Progenitor cell of endocrine pancreas (in vitro differentiated cells): ENCODE measurements at places on chromosomes 6 and 20. TPM values are rescaled to one million over a fixed set of nuclear protein-coding genes. Genes with fewer than 3 reads are reported as not detected.

SLC44A4 gene
- total RNA-seq = 17.5 and 19.1 TPM in 2 replicates

CCN5 gene
- total RNA-seq = not detected in 2 replicates

COL21A1 gene
- total RNA-seq = 16.8 and 20.5 TPM in 2 replicates

GMDS gene
- 17.2 and 19.0 TPM in 2 replicates for total RNA-seq

GRCh38 chr6:111813237-111813636 is 60.0 kb downstream of the FYN start:
- DNase-seq = no peak

- no peak for DNase-seq
These were observed 78.3 kb downstream of the SNX5 start for GRCh38 chr20:17890330-17890729.

- DNase-seq = no peak
These were observed 15.7 kb downstream of the FOXQ1 start for GRCh38 chr6:1327630-1328029.

- no peak for DNase-seq
These were observed 207.7 kb upstream of the JARID2 start for GRCh38 chr6:15038013-15038791.

DNA sequence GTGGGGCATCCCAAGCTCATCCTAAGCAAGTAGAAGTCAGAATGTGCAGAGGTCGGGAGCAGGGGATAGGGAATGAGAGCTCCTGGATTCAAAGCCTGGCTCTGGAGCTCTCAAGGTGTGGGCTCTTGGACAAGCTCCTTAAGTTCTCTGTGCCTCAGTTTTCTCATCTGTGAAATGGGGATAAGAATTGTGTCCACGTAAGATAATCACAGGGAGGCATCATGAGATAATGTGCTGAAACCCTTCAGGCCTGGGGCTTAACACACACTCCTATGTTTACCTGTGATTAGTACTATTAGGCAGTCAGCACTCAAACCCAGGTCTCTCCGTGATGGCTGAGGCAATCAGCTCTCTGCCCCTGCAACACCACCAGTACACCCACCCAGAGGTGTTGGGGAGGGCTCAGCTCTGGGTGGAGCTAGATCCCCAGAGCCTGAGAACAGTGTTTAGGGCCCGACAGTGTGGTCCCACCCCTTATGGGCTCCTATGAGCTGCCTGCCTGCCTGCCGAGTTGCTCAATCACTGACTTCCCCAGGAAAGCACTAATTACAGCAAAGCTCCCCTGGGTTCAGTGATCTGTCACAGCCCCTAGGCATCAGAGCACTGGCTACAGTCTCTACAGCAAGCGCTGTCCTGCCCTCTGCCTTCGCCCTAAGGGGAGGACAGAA is 6.3 kb upstream of the SIRPA start:
- DNase-seq = no peak

DNA sequence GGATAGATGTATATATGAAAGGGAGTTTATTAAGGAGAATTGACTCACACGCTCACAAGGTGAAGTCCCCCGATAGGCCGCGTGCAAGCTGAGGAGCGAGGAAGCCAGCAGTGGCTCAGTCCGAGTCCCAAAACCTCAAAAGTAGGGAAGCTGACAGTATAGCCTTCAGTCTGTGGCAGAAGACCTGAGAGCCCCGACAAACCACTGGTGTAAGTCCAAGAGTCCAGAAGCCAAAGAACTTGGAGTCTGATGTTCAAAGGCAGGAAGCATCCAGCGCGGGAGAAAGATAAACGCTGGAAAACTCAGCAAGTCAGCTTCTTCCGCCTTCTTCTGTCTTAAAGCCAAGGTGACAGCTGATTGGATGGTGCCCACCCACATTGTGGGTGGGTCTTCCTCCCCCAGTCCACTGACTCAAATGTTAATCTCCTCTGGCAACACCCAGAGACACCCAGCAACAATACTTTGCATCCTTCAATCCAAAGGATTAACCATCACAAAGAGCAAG is 102.6 kb upstream of the GJE1 start:
- DNase-seq = no peak

SOX12 gene
- total RNA-seq = 54.8 and 59.0 TPM in 2 replicates

GRCh38 chr6:130282234-130282995 is 59.7 kb upstream of the SAMD3 start:
- DNase-seq = no peak

GRCh38 chr20:63509088-63509564 is 10.2 kb upstream of the EEF1A2 start:
- no peak for DNase-seq

DNA sequence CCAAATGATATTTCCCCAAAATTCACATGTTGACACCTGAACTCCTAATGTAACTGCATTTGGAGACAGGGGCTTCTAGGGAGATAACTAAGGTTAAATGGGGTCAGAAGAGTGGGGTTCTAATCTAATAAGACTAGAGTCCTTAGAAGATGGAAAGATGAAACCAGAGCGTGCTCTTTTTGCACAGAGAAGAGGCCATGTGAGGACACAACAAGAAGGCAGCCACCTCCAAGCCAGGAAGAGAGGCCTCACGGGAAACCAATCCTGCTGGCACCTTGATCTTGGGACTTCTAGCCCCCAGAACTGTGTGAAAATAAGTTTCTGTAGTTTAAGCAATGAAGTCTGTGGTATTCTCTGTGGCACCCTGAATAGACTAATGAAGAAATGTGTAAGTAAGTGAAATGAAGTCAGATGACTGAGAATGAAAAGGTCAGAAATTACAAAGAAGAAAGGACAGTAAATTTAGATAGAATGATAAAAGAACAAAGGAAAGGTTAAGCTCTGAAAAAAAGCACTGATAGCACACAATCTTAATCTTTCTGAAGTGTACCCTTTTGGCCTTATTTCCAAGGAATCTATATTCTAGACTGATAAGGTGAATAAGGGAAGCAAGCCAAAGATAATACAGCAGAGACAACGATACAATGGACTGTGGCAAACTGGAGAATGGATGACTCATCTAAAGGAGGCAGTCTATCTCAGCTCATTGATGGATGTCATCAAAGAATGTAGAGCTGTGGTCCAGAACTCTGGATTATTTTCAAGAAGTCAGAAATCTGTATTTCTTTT is 110.4 kb downstream of the MYB start:
- DNase-seq = no peak

GRCh38 chr6:131451321-131452144 is 121.5 kb upstream of the ARG1 start:
- no peak for DNase-seq

CLIC5 gene
- 28.4 and 35.9 TPM in 2 replicates for total RNA-seq

FOXA2 gene
- total RNA-seq = 124 and 141 TPM in 2 replicates

DNA sequence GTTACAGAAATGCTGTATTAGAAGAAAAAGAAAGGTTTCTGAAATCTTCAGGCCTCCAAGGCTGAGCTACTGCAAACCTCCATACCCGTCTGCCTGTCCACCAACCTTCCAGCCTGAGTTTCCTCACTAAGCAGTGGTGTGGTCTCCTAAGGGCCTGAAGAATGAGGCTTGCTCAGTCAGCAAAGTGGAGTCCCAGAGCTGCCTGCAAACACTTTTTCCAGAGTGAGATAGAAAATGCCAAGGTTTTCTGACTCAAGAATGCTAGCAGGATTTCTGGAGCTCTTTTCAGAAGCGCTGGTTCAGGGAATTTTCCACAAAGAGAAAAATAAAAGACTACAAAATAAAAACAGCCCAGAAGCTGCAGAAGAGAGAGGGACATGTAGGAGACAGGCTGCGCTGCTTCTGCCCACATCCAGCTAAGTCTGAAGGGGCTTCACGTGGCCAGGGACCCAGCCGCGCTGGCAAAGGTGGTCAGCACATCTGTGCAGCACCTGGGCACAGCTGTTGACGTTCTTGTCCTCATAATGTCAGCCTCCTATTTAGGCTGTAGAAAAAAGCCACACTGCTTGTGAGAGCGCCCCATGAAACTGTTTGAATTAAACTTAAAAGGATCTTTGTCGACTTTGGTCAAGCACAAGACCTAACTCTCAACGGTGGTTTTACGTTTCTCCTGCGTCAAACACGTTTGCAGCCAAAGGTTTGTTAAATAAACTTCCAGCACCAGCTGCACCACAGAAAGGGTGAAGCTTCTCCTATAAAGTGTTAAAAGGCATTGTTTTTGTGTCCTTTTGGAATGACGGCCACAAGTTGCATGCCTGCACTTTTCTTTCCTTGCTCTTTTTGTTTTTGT is 209.0 kb downstream of the THBS2 start:
- DNase-seq = no peak

DNA sequence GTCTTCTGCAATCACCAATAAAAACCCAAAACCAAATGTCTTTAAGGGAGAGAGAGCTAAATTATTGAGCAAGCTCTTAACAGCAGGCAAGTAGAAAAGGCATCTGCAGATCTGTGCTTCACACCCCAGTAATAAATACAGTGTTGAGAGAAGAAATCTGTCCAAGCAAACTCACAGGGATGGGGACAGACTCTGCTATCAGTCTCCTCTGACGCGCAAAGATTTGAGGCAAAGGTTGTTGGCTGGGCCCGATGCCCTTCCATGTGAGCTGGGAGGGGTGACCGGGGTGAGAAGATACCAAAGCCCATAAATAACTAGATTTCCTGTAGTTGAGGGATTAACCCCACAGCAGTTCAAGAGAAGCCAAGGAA is 315.2 kb upstream of the SOX4 start:
- no peak for DNase-seq

DNA sequence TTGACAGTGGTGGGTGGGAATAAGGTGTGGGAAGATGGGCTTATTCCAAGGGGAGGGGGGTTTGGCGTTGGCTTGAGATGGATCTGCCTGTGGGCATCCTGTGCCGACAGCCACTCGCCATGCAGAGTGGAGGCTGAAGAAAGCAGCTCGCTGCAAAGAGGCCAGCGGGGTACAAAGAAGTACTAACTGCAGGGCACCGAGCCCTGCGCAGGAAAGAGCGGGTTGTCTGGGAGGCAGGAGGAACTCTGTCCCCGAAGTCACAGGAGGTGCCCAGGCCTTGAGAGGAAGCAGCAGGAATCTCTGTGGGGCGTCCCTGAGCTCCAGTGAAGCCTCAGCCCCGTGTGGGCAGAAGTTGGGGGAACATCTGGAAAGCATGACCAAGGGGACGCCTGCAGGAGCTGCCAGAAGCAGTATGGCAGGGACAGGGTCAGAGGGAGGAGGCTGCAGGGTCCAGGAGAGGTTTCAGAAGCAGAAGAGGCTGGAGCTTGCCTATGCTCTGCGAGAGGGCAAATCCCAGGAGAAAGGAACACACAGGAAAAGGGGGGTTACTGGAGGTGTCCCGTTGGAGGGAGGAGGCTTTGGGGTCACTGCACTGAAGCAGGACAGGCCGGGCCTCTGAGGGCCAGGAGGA is 77.2 kb downstream of the THBS2 start:
- DNase-seq = no peak

LY6G6D gene
- total RNA-seq = not detected in 2 replicates

DNA sequence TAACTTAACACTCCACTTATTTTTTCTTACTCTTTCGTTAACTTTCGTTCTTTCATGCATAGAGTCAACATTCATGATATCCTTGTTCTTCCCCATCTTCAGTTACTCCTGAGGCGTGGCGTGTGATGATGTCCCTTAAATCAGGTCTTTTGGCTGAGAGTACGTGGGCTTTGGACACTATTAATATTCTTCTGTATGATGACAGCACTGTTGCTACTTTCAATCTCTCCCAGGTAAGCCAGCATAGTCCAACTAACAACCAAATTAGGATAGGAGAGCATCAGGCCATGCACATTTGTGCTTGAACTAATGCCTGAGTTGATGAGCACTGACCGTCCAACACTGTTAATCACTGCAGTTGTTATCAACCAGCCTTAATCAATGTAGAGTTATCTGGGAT is 119.6 kb downstream of the TMEM242 start:
- no peak for DNase-seq

DNA sequence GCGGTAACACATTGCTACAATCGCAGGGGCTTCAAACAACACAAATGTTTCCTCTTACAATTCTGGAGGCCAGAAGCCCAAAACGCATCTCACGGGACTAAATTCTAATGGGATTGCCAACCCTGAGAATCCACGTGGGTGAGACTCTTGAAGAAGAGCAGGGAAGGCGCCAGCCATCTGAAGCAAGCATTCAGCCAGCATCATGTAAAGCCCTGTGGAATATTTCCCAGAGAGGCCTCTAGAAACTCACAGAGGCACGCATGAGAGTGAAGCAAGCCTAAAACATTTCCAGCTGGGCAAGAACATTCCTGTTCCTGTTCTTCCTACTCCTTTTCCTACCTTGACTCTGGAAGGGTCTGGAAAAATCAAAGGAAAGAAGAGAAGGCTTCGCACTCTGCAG is 19.6 kb upstream of the FNDC1 start:
- no peak for DNase-seq

DNA sequence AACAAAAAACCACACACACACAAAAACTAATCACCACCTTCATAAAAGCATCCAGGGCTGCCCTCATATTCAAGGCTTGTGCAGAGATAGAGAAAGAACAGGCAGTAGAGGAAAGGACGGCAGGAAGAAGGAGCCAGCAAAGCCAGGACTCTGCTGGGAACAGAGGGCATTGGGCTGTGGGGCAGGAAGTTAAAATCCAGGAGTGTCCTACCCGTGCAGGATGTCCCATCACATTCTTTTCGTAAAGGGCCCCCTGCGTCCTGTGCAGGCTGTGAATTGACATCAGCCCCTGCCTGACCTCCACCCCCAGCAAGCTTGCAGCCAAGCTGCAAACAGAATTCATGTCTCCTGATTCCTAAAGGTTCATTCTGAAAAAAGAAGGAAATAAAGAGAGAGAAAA is 96.4 kb upstream of the AKAP12 start:
- DNase-seq = no peak

CTCFL gene
- not detected in 2 replicates for total RNA-seq

DNA sequence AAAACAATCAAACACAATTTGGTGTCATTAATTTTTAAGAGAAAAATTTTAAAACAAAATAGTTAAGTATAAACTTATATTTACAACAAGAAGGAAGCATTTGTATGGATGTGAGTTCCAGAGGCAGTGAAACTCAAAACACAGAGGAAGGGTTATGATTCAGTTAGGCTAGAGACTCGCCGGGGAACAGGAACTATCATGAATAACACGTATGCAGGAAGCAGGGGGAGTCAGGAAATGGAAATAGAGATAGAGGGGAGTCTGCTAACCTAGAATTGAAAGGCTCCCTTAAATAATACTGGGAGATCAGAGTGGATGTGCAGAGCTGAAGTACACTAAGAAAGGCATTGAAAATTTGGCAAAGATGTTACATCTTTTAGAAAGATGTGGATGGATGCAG is 14.2 kb upstream of the HLA-DRB1 start:
- DNase-seq = no peak

DNA sequence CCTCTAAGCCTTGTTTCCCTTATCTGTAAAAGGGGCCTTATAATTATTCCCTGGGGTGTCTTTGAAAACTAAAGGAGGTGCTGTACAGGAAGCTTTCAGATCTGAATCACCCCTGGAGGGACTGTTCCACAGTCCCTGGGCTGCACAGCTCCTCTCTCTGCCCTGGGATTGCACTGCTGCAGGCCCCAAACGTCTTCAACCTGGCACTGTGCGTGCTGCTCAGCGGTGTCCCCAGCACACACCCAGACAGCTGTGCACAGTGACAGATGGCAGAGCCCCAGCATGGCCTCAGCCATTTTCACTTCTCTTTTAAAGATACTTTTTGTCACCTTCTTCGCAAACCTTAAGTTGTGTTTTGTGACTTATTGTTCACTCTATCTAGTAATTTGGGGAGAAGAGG is 50.7 kb upstream of the INSM1 start:
- DNase-seq = no peak

- DNase-seq = no peak
These were observed 96.7 kb downstream of the PHF3 start for GRCh38 chr6:63732336-63732735.
